ENCODE measurements at places on chromosomes 1 and 21.

DNA sequence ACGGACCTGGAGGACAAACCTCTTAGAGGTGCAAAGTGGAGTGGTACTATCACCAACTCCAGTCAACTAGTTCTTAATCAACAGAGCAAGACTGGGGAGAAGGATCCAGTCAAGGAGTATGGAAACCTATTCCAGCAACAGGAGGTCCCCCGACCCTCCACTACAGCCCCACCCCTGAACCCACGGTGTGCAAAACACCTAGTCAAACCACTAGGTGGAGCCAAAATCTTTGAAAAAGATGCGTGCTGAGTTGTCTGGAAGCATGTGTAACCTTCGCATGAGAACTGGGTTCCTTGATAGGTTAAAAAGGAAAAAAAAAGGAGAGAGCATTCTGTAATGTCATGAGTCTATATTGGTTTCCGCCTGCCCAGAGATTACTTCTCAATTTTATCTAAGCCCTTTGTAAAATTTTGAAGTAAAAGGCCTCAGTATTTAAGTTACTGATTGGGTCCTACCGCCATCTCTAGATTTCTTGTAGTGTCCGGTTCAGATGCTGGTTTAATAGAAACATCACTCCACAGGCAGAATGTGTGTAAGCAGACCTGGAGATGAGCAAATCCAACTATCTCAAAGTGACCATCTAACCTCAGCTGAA is 81.9 kb upstream of the HAO2 start:
- peak; percentile 56 for ATAC-seq

- ATAC-seq = no peak
These were observed 622.1 kb downstream of the PLPP3 start for GRCh38 chr1:55957276-55957675.

- no peak for ATAC-seq
These were observed 180.4 kb downstream of the NTMT2 start for GRCh38 chr1:170326186-170326585.

- ATAC-seq = no peak
These were observed 98.0 kb upstream of the HP1BP3 start for GRCh38 chr1:20885121-20885520.

DNA sequence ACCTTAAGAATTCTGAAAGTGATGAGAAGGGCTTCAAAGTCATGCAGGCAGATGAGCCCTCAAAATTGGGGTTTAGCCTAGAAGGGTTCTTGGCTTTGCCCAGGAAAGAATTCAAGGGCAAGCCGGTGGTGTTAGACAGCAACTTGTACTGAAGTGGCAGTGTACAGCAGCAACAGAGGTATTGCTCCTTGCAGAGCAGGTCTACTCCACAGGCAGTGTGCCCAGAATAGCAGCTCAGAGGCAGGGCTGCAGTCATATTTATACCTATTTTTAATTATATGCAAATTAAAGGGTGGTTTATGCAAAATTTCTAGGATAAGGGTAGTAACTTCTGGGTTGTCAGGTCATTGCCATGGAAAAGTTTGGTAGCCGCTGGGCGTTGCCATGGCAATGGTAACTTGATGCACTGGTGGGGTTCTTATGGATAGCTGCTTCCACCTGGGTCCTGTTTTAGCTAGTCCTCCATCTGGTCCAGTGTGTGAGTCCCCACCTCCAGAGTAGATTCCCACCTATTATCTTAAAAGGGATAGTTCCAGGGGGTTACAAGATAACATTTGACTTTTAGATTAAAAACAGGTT is 57.9 kb upstream of the CR2 start:
- ATAC-seq = no peak

- ATAC-seq = no peak
These were observed 45.5 kb downstream of the KCNAB2 start for GRCh38 chr1:6090996-6091822.

- no peak for ATAC-seq
These were observed 69.9 kb upstream of the ADAMTS5 start for GRCh38 chr21:27036736-27037301.

Measured in activated CD4-positive, CD25-positive, alpha-beta regulatory T cell treated with anti-CD3 and anti-CD28 coated beads, Interleukin-2, amount 50 U/mL, for 24 hours (primary cell).